ENCODE measurements at places on chromosomes 5 and 9.

DNA sequence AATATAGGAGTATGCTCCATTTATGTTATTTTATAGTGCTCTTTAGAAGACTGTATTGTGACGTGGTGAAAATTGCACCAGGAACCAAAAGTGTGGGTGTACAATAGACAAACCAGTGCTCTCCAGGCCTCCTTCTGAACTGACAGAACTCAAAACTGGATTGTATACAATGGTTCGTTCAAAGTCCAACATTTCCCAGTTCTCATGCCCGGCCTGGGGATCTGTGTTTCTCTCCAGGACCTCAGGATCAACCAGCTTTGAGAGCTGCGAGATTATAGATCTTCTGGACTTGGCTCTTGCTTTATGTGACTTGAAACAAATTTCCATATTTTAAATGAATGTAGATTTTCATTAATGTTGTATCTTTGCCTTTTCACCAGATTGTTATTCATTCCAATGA lies 60.8 kb upstream of the CER1 start:
- no peak for DNase-seq

DNA sequence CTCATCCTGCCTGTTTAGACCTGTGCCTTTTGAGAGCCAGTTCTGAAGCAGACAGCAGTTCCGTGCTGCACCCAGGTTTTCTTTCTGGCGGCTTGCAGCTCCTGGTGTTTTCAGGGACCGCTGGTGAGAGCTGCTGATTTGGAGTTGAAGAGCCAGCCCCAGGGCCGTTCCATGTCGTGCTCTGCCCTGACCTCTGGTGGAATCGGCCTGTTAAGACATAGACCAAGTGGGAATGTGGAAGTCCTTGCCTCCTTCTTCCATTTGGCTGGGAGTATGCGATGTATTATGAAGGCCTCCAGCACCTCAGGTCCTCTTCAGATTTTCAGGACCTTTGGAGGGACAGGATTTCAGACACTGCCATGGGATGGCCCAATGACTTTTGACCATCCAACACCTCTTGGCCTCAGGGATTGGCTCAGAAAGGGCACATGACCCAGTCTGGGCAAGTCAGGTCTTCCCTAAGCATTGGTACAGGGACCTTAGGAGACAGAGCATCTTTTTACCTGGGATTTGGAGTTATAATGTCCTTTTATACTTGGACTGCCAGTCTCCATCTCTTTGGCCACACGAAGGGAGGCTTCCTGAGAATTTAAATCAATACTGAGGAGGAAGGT lies 136.1 kb upstream of the CLINT1 start:
- peak; percentile 36 for DNase-seq

DNA sequence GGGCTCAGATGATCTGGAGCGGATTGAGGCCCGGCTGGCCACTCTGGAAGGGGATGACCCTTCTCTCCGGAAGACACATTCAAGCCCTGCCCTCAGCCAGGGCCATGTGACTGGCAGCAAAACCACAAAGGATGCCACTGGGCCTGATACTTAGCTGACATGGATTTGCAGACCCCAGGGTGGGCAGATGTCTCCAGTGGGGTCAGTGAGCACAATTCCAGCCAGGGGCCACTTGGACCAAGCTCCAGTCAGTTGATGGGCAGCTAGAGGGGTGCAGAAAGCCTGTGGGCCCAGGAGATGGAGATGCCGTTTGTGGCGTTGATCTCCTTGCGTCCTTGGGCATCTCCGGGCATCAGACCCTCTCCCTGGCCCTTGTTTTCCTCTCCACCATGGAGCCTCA lies 46.7 kb downstream of the PSD2 start:
- no peak for DNase-seq

GRCh38 chr9:125942125-125942524 lies 195.0 kb downstream of the PBX3 start:
- no peak for DNase-seq

DNA sequence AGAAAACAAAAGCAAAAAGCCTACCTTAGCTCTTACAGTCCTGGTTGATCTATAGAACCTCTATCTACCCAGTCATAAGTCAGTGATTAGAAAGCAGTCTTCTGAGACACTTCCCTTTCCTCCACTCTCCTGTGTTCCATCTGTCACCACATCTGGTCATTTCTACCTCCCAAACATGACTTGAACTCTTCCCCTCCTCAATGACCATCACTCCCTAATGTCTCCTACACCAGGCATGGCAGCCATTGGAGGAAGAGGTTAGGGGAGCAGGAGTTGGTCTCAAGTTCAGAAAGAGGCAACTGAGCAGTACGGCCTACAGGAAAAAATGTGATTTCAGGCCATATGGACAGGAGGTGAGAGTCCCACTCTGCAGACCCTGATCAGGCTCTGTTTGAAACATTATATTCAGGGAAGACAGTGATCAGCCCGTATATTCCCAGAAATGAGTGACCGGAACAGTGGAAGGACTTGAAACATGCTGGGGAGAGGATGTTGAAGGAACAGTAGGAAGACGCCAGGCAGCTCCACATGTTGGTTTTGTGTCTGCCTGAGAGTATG lies 12.0 kb downstream of the ABLIM3 start:
- DNase-seq: no peak

- no peak for DNase-seq
Observed at GRCh38 chr9:128625391-128626146, 31.1 kb downstream of the DYNC2I2 start.
